Spleen (tissue), 13 donors: ENCODE measurements at places on chromosomes 3 and 15. TPM values are rescaled to one million over a fixed set of nuclear protein-coding genes. Genes with fewer than 3 reads are reported as not detected.

DNA sequence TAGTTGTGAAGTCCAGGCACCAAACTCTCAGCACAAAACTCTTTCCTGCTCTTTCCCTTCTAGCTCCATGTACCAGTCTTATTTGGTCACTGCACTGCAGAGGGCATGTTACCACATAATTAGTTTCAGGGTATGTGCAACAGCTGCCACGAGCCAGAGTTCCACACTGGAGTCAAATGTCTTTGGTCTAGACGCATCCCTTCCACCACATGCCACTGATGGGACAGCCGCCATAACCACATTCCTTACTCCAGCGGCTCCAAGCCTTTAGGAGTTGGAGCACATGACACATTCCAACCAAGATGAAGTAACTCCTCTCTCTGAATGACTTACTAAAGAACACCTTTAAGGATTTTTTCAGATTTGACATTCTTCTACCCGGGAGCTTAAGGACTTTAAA lies 153.4 kb downstream of the ERC2 start:
- DNase-seq: no peak
- H3K4me3 ChIP-seq: no peak overlapping the region
- H3K36me3 ChIP-seq: no peaks in the 10 kb centered on the region
- no peaks in the 10 kb centered on the region for H3K27me3 ChIP-seq
- no peaks in the 10 kb centered on the region for H3K4me1 ChIP-seq

DNA sequence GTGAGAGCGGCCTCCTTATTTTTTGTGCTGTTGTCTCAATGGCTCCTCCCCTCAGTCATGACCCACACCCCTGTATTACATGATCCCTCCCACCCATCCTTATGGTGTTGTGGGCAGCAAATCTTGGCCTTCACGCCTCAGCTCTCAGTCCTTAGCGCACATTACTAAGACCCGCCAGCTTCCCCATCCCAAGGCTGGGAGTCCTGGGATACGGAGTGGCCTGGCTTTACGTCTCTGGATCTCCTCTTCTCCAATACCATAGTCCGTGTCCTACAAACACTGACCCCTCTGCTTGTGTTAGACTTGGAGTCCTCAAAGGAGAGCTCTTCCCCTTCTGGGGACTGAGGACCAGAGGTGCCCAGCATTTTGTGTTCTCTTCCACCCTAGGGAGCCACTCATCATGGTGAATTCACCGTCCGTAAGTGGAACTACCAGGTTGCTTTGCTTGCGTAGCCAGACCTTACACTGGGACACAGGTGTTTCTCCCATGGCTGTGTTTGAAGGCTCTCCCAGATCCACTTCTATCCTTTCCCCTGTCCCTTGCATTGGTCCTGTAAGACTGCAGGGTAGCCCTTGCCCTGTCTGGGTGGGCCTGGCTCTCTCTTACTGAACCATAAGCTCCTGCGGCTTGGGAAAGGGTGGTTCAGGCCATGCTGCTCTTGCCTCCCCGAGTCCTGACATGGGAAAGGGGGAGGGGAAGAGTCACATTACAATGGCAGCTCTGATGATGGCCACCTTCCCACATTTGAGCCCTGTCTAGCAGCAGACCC lies 13.6 kb downstream of the GRM2 start:
- peaks cover 11% of the 10 kb centered on the region for H3K4me1 ChIP-seq
- H3K36me3 ChIP-seq: no peaks in the 10 kb centered on the region
- no peak overlapping the region for H3K4me3 ChIP-seq
- no peaks in the 10 kb centered on the region for H3K27me3 ChIP-seq

DNA sequence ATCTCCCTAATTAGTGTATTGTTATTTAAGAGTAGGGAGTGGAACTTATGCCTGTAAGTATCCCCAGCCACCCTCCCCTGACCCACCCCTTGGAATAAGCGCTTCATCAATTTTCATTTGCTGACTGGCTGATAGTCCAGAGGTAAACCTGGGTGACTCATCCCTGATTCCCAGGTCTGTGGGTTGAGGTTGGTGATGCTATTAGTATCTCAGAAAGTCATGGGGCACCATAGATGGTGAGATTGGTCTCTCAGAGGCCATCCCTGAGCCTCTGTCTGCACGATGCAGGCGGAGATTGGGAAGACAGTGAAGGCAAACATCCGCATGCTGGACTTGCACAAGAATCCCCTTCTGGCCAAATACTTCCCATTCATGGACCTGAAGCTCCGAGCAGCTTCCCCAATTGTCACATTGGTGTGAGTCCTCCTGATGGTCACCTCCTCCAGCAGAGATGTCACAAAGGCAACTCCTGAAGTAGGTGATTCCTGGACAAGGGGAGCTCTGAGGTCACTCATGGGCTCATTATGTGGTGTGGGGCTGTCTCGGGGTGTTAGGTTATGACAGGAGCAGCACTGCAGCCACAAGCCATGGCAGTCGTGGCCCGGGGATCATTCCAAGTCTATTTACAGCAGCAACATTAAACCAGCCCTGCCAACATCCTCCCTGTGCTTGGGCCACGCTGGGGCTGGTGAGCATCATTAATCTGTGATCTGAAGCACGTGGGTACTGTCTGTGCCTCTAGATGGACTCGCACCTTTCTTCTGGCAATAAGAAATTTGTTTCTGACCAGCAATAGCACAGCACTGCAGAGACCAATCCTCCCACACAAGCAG lies 6.8 kb upstream of the TXNRD3 start:
- no peaks in the 10 kb centered on the region for H3K27me3 ChIP-seq
- H3K4me3 ChIP-seq: no peak overlapping the region
- no peaks in the 10 kb centered on the region for H3K4me1 ChIP-seq
- no peaks in the 10 kb centered on the region for H3K36me3 ChIP-seq
- H3K27ac ChIP-seq: no peak overlapping the region
- DNase-seq: no peak

DNA sequence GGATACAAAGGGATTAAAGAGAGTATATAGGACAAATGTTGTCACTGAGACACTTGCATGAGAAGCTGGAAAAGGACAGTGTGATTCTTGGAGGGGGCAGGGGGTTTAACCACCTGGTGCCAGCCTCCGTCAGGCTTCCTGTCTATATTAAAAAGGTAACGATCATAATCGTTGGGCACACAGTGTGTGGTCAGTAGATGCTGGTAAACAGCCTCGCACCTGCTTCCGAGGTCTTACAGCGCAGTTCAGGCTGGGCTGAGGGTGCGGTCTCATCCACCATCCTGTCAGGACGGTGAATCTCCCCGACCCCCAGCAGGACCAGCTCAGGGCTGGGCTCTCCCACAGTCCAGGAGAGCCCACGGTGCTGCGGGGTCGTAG lies 47.7 kb upstream of the SMAD6 start:
- peaks cover 38% of the 10 kb centered on the region for H3K4me1 ChIP-seq
- H3K36me3 ChIP-seq: no peaks in the 10 kb centered on the region
- peak overlapping the region; percentile 58 for H3K27ac ChIP-seq
- H3K4me3 ChIP-seq: peak overlapping the region; percentile 17
- H3K27me3 ChIP-seq: no peaks in the 10 kb centered on the region

The CCR3 gene
- 0.52 TPM for total RNA-seq
